ENCODE measurements at places on chromosomes 12 and 14.

DNA sequence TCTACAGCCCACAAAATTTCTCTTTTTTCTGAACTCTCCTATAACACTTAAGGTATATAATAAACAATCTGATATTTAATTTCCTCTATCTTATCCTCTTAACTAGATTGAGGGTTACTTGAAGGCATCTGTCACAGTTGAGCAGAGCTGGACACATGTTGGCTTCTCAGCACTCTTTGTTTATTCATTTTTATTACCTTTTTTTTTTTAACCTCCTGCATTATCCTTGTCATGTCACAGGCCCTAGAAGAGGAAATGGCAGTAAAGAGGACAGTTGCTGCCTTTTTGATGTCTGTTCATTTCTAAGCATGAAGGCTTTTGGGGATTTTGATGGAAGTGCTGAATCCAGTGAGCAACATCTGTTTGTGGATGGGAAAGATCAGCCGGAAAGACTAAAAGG, 32.5 kb upstream of the EVL start:
- no peak for DNase-seq

GRCh38 chr12:96635844-96636243, 146.5 kb downstream of the CFAP54 start:
- DNase-seq, result no peak

DNA sequence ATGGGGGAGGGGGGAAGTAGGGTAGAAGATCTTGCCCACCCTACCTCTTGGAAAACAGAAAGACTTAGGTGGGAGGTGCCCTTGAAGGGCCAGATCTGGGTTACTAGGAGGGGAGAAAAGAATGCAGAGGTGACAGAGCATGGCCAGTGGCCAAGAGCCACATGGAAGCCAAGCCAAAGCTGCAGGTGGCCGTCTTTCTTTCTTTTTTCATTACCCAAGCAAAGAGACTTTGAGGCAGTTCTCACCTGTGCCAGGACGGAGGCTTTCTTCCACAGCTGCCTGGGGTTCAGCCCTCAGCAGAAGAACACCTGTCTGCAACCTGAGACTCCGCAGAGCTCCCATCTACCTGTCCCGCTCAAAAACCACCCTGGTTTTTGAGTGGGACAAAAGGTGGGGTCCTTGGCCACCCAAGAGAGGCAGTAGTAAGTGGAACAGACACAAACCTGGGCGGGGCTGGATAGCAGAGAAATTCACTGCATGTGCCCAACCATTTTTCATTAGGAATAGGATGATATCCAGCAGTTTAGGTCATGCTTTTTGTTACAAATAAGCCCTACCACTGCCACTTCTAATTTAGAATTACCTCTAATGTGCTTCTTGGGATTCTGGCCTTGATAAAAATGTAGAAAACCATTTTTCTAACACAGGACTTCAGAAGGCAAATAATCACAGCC, 116.5 kb downstream of the DYRK2 start:
- no peak for DNase-seq

GRCh38 chr12:128467882-128468281, 200.9 kb downstream of the TMEM132C start:
- DNase-seq, result no peak

DNA sequence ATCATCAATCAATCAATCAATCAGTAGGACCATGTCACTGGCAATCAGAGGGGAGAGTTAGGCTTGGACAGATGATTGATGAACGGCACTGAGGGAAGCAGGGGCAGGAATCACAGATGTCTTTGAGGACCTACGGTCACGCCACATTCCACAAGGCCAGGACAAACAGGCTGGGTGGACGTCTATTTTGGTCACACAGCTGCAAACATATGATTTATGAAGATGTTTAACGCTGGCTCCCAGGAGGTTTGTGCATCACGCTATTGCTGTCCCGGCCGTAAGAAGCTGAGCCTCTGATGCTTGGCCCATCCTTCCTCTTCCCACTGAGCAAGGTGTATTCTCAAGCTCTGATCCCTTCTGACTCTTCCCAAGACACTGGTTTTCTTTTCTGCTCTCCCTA, 160.8 kb downstream of the FOXN3 start:
- DNase-seq, result no peak

GRCh38 chr14:44403193-44403592, 103.9 kb downstream of the FSCB start:
- DNase-seq, result no peak

DNA sequence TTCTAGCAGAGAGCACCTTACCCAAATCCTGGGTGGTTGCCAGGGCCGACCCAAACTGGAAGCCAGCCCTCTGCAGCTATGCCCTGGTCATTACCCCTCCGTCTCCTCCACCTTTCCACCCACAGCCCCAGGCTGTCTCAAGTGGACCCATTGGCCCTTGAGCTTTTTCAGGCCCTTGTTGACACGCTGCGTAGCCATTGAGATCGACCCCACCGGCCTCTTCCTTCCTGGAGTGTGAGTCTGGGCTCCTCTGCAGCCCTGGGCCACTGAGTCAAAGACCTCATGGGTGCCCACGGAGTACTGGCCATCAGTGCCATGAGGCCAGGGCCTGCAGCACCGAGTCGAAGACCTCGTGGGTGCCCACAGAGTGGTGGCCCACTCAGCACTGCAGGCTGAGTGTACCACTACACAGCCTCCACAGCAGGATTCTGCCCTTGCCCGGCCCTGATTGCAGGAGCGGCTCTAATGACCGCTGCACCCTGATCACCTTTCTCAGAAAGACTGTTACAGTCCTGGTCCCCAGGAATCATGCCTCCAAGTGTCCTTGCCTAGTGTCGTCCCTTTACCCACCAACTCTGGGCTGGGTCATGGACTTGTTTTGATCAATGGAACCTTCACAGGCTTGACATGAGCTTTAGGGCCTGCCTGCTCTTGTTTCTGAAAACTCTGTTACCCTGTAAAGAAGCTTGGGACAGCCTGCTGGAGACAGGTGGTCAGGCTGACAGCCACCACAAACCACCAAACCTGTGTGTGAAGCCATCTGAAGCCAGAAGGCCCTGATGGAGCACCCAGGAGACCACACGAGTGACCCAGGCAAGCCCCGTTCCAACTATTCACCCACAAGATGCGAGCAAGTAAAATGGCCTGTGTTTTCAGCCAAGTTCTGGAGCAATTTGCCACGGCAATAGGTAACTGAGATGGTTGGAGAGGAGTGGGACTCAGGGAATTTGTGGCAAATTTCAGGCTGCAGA, 39.6 kb upstream of the TRAF3 start:
- DNase-seq, result no peak

DNA sequence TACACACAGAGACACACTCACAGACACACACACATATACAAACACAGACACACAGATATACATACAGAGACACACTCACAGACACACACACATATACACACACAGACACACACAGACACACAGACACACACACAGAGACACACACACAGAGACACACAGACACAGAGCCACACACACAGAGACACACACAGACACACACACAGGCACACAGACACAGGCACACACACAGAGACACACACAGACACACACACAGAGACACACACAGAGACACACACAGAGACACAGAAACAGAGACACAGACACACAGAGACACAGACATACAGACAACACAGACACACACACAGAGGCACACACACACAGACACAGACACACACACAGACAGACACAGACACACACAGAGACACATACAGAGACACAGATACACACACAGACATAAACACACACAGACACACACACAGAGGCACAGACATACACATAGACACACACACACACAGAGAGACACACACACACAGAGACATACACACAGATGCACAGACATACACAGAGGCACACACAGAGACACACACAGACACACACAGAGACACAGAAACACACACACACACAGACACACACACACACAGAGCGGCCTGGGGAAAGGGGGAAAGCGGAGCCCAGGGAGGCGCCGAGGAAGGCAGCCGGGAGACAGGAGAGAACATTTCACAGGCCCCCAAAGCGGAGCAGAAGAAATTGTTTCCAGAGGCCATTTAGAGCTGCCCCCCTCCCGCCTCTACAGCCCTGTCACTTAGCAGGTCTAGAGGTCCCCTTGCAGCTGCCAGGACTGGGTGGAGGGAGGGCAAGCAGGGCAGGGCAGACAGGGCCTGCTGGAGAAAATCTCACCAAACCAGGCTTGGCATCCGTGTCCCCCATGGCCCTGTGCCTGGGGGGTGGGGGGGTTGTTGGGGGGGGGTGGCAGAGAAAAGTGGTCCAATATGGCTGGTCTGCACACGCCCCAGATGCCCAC, 38.9 kb downstream of the SERPINA3 start:
- DNase-seq, result no peak

DNA sequence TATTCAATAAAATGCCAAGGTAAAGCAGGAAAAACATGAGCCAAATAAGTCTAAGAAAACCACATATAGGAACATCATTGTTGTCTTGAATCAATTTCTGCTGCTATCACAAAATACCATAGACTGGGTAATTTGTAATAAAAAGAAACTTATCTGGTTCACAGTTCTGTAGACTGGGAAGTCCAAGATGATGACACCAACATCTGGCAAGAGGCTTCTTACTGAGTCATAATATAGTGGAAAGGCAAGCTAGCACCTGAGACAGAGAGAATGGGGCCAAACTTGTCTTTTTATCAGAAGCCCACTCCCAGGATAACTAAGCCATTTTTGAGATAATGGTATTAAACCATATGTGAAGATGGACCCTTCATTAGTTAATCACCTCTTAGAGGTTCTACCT, 975.9 kb downstream of the FLRT2 start:
- no peak for DNase-seq

DNA sequence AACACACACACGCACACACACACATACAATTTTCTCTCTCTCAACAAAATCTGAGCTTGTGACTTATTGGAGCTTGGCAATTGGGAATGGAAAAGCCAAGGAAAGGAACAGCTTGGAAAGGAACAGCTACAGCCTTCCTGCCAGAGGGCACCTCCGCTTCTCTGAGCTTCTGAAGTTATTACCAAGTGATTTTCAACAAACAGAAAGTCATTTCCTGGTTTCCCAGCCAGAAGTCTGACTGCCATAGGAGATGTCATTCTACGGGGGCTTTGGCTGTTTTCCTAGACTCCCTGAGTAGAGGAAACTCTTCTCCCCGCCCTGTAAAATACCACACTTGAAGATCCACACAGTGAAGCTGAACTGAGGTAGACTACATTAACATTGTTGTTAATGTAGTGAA, 198.3 kb downstream of the CFAP54 start:
- DNase-seq, result peak; percentile 27

DNA sequence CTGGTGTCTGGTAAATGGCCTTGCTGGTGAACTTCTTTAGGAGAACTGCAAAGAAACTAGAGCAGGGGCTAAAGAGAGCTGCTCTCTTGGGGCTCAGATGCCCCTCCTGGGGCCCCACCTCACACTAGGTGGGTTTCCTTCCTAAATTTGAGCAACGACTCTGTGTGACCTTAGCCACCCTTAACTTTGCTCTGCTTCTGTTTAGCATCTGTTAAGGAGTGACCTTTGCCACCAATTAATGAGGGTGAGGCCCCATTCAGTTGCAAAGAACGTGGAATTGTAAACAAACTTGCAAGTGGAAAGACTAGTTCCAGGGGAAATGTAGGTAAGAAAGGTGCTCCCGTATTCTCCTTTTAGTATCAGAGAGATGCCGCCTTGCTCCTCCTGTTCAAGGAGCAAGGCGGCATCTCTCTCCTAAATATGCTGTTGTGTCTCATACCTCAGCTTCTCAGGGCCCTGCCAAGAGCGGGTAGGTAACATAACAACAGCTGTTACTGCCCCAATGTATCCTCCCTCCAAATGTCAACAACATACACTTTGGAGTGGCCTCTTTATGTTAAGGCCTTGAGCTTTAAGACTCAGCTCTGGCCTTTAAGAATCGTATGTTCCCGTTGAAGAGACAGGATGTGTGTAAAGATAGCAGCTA, 77.6 kb upstream of the FUT8 start:
- DNase-seq, result peak; percentile 27

DNA sequence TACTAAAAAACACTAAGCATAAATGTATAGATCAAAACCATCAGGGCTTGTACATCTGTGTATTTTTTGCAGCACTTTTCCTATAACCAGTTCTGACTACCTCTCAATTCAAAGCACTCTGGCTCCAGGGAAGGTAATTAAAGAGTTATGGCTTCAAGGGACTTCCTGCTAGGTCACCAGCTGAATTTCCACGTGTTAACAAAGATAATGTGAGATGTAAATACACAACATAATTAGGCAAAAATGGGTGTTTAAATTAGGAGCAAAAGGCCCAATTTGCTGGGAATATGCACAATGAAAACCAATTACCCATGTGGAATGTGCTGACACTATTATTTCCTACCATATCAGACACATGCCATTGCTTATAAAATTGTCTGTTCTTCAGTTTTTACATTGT, 513.4 kb upstream of the FLRT2 start:
- no peak for DNase-seq

DNA sequence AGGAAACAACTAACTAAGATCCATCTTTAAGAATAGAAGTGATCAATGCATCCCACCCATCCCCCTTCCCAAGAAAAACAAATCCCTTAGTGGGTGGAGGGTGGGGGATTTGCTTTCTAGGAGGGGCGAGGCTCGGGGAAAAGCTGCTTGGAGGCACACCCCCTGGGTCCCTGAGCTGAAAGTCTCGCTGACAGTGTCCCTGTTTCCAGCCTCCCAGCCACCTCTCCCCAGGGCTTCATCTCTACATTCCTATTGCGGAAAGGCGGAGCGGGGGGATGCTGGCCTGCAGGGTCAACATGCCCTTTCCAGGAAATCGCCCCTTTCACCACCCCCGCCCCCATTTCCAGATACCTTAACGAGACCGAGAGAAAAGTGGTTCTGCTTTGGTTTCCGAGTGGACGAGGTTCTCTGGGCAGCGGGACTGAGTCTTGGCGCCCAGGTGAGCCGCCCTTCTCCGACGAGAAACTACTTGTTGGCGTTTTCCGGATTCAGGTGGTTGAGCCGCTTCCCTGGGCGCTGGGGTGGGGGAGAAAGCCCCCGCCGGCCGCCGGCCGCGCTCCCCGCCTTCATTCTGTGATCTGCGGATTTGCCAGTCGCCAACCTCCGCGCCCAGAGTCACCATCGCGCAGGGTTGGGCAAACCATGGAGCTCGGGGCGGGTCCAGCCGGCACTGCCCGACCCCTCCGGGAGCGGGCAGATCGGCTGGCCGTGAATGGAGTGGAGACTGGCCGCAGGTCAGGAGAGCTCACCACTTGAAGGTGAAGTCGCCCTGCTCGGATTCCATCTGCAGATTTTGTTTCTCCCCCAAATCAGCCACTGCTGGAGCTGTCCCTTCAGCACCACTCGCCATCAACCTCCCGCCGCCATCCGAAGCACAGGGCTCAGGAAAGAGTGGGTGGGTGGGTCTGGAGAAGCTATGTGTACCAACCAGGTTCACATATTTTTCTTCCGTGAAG, 505 bp downstream of the KCNC2 start:
- DNase-seq, result peak; percentile 67

GRCh38 chr14:96252999-96253539, 2.9 kb upstream of the BDKRB1 start:
- peak; percentile 56 for DNase-seq

DNA sequence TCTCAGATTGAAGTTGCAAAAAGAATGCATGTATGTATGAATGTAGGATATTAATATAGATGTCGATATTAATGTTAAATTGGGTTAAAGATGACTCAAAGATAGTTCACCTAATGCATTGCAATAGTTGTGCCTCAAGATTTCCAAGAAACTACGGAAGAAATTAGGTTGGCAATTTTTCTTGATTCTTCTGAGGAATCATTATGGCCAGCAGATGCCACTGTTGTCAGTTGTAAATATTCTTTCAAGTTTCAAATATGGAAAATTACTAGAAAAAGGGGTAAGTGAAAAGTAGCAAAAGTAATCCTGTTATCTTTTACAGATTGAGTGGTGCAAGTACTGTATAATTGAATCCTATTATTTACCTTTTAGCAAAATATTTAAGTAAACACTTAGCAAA, 202.1 kb downstream of the ADAMTS20 start:
- DNase-seq, result peak; percentile 34
